ENCODE measurements at places on chromosomes 12 and 14. TPM values are rescaled to one million over a fixed set of nuclear protein-coding genes. Genes with fewer than 3 reads are reported as not detected.

- no peak for DNase-seq
Observed at GRCh38 chr14:96198430-96199130, 6.1 kb upstream of the BDKRB2 start.

Gene MYF6
- total RNA-seq, result not detected

- DNase-seq, result no peak
Observed at GRCh38 chr14:106489112-106489881, 962.9 kb downstream of the TMEM121 start.

DNA sequence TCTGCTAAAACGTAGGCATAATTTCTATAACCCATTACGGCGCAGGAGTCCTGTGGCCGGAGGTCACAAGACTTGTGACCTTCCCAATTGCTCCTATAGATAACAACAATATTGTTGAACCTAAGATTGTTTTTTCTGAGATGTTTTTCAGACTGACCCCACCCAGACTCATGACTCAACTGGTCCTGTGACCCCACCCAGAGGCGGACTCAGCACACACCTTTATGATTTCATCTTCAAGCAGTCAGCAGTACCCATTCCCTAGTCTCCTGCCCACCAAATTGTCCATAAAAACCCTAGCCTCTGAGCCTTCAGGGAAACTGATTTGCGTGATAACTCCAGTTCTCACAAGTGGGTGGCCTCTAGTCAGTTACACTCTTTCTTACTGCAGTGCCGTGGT lies 5.9 kb upstream of the PPP4R3A start:
- no peak for DNase-seq

DNA sequence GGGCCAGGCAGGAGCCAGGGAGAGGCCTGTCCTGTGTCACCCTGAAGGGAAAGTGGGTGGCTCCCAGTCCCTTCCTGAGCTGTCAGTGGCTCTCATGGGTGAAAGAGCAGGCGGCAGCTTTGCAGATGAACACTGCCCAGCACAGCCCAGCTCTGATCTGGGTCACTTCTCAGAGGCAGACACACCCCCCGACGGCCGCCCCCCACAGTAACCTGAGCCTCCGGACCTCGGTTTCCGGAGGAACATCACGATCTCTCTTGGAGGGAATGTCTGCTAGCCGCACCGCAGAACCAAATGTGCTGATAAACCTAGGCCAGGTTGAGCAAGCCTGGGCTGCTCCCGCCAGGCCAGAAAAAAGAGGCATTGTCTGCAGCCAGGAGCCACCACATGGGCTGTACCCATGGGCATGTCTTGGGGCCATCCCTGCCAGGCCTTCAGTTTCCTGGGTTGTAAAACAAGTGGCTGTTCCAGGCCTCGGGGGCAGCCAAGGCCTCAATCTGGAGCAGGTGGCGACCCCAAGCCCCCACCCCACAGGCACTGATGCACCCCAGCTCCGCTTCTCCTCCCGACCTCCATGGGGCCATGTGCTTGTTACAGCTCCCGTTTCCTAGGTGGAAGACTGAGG lies 57.6 kb downstream of the NCOR2 start:
- no peak for DNase-seq

DNA sequence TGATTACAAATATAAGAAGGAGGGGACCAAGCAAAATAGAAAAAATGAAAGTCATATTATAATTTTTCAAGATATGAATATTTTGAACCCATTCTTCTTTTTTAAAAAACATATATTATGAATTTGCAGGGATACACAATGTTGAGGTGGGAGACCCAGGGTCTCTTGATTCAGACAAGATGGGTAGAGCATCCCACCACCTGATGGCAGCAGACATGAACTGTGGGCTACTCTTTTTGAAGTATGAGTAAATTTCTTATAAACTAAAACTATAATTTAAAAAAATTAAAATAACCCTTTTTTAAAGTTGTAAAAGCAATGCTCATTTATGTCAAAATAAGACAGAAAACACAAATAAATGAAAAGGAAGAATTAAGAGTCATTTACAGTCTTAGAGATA lies 202.7 kb upstream of the PRICKLE1 start:
- no peak for DNase-seq

Gene ST8SIA1
- total RNA-seq, result 11.6 TPM

DNA sequence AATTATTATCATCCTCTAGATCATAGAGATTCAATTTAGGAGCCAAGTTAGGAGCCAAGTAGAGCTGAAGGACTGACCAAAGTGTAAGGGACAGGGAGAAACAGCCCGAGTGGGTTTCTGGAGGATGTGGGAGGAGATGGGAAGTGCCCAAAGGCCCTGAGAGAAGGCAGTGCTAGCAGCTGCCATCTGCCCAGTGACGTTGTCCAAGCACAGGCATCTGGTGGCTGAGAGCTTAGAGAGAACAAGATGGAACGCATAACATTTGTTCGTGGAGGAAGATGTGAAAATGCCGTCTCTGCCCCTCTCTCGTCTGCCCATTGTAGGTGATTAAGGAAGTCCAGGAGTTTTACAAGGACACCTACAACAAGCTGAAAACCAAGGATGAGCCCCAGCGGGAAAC lies 34.7 kb downstream of the CD9 start:
- DNase-seq, result no peak

DNA sequence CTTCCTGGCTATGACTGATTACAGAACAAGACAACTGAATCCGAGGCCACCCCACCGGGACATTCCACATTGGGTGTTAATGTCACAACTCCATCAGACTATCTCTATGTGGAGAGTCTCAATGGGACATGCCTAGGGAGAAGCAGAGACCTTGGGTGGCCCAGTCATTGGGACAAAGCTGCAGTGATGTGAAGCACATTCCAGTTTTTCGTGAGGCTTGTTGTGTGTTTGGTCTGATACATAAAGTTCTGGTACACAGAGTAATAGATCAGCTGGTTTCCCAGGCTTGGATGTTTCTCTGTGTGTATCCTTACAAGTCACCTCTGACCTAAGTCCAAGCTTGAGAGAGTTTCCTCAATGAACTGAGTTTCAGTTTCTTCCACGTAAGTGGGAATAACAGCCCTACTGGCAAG lies 42.3 kb downstream of the CPM start:
- DNase-seq, result no peak

Gene PAH
- not detected for total RNA-seq

- no peak for DNase-seq
Observed at GRCh38 chr14:78358591-78358990, 188.4 kb downstream of the NRXN3 start.

DNA sequence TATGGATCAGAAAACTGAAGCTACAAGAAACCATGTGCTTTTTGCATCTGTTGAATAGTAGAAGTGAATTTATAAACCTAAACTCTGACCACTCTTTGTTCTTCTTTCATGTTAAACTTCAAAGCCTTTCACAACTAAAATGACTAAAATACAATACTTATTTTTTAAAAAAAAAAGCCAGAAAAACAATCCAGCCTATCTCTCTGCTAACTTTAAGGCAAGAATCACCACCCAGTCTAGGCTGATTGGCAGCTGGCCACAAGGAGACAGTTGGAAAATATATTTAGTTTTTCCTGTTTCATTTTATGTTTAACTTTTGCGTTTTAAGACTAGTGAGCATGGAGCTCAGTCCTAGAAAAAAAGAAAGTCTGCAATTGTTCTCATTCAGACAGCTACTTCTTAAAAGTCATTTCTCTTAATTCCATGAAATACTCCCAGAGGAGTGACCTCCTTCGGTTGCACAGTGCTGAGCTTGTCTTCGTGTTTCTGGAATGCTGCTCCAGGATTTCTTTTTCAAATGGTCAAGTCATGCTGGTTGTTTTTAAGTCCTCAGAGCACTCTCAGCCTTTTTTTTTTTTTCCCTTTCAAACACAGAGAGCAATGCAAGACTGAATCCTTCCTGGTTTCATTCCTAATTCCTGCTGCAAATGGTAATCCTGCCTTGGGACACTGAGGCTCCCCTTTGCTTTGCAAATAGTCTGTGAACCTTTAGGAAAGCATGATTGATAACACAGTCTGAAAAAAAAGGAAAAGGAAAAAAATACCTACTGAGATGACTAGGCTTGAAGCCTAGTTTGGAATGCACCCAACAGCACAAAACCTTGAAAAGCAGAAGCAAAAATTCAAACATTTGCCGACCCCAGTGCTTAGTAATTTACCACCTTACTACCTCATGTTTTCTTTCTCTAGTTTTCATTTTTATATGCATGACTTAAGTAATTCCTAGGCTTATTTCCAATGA lies 233.3 kb upstream of the DAAM1 start:
- no peak for DNase-seq

GRCh38 chr12:124088217-124088907 lies 115.3 kb downstream of the ZNF664 start:
- no peak for DNase-seq

DNA sequence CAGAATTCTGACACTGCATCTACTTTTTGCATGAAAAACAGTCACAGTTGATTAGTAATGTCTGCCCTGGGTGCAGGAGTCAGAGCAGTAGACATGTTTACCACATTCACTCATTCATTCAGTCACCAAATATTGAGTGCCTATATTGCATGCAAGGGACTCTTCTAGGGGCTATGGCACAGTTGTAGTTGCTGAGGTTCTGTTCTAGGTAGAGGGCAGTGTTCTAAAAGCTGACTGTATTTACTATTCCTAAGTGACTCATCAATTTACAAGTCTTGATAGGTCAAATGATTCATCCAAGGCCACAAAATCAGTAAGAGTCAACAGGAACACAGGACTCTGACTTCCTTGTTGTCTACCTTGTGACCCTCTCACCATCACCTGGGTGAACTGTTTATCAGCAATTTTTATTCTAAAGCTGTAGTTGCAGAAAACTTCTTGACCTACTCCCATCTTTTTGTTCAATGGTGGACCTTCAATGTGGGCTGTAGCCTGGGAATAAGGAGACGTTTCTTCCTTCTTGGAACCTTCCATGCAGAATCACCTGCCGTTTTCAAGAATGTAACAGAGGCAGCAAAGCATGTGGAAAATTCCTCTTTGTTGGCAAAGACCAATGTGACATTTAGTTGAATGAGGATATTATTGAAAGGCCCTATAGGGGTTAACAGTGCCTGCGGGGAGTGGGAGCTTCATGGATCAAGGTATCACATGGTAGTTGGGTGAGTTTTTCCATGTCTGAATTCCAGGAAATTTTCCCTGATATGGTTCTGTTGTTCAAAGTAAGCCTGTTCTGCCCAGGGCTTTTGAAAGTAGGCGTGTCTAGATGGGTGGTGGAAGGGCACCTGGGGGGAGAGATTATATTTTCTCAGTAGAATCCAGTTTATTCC lies 223.2 kb downstream of the KTN1 start:
- DNase-seq, result no peak
